ENCODE measurements at places on chromosomes 6 and 20.

- no peak for DNase-seq
These were observed 509 bp upstream of the TPD52L2 start for GRCh38 chr20:63864545-63864977.

DNA sequence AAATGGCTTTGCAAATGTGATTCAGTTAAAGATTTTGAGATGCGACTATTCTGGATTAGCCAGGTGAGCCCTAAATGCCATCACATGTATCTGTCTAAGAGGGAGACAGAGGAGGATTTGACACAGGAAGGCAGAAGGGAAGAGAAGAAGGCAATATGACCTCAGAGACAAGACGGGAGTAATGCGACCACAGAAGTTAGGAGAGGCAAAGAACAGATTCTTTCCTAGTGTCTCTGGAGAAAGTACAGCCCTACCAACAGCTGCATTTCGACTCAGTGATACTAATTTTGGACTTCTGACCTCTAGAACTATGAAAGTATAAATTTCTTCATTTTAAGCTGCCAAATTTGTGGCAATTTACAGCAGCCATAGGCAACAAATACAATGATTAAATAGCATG is 24.2 kb upstream of the TPD52L1 start:
- no peak for DNase-seq

GRCh38 chr20:36217226-36217625 is 19.1 kb upstream of the AAR2 start:
- DNase-seq = no peak

GRCh38 chr6:24991810-24992467 is 56.2 kb upstream of the RIPOR2 start:
- peak; percentile 69 for DNase-seq

DNA sequence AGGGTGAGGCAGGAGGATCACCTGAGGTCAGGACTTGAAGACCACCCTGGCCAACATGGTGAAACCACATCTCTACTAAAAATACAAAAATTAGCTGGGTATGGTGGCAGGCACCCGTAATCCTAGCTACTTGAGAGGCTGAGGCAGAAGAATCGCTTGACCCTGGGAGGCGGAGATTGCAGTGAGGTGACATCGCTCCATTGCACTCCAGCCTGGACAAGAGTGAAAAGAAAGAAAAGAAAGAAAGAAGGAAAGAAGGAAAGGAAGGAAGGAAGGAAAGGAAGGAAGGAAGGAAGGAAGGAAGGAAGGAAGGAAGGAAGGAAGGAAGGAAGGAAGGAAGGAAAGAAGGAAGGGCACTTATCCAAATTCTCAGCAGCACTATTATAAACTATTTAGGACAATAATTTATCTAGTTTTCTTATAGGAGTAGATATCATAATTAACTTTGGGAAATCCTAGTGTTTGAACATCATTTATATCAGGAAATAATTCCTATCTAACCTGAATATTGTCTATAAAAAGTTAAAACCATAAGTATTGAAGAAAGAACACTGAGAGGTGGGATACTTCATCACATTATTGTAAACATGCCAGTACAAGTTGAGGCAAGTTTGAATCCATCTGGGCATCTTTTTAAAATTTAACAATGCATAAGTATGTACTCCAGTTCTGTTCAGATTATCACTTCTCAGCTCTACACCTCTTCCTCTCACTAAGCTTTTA is 305.5 kb downstream of the SLC35F1 start:
- no peak for DNase-seq

Measured in CD14-positive monocyte (primary cell).